Left lung (tissue), 14 donors: ENCODE measurements at places on chromosomes 2 and 18. TPM values are rescaled to one million over a fixed set of nuclear protein-coding genes. Genes with fewer than 3 reads are reported as not detected.

The BOD1L2 gene
- not detected for total RNA-seq

The NYAP2 gene
- total RNA-seq: 0.55 TPM

The RETREG2 gene
- 85.4 TPM for total RNA-seq

The GAD1 gene
- not detected for total RNA-seq

The G6PC2 gene
- not detected for total RNA-seq

The HYCC2 gene
- 24.2 TPM for total RNA-seq

The ZNG1B gene
- 25.4 TPM for total RNA-seq

The C2orf66 gene
- total RNA-seq: 0.16 TPM

The EML4 gene
- total RNA-seq: 77.5 TPM

The CRYBA2 gene
- not detected for total RNA-seq

The DNER gene
- 1.9 TPM for total RNA-seq

GRCh38 chr2:134195341-134195740 lies 58.5 kb upstream of the MGAT5 start:
- H3K27ac ChIP-seq: no peak overlapping the region
- H3K27me3 ChIP-seq: no peaks in the 10 kb centered on the region
- DNase-seq: no peak
- H3K36me3 ChIP-seq: no peaks in the 10 kb centered on the region
- no peaks in the 10 kb centered on the region for H3K4me1 ChIP-seq
- H3K4me3 ChIP-seq: no peak overlapping the region

GRCh38 chr2:174595116-174595809 lies 2.3 kb downstream of the WIPF1 start:
- H3K27ac ChIP-seq: peak overlapping the region; percentile 86
- no peaks in the 10 kb centered on the region for H3K4me1 ChIP-seq
- peak overlapping the region; percentile 40 for H3K4me3 ChIP-seq
- DNase-seq: no peak
- H3K27me3 ChIP-seq: no peaks in the 10 kb centered on the region

GRCh38 chr18:59059140-59059539 lies 80.5 kb upstream of the SEC11C start:
- H3K4me3 ChIP-seq: no peak overlapping the region
- H3K27ac ChIP-seq: no peak overlapping the region
- H3K27me3 ChIP-seq: no peaks in the 10 kb centered on the region
- H3K36me3 ChIP-seq: no peaks in the 10 kb centered on the region

GRCh38 chr2:80288576-80288975 lies 16.0 kb downstream of the LRRTM1 start:
- no peak for DNase-seq
- H3K27me3 ChIP-seq: no peaks in the 10 kb centered on the region
- H3K4me1 ChIP-seq: peaks cover 4% of the 10 kb centered on the region

GRCh38 chr2:18630941-18631340 lies 41.6 kb upstream of the NT5C1B start:
- no peaks in the 10 kb centered on the region for H3K36me3 ChIP-seq
- no peaks in the 10 kb centered on the region for H3K4me1 ChIP-seq
- no peak for DNase-seq
- no peaks in the 10 kb centered on the region for H3K27me3 ChIP-seq

- H3K36me3 ChIP-seq: peaks cover 34% of the 10 kb centered on the region
- no peak overlapping the region for H3K4me3 ChIP-seq
- DNase-seq: no peak
Measured at GRCh38 chr18:9860682-9861081, 25.1 kb upstream of the TXNDC2 start.

GRCh38 chr18:5571666-5572065 lies 27.9 kb upstream of the EPB41L3 start:
- H3K36me3 ChIP-seq: no peaks in the 10 kb centered on the region
- peaks cover 10% of the 10 kb centered on the region for H3K4me1 ChIP-seq
- H3K4me3 ChIP-seq: no peak overlapping the region

DNA sequence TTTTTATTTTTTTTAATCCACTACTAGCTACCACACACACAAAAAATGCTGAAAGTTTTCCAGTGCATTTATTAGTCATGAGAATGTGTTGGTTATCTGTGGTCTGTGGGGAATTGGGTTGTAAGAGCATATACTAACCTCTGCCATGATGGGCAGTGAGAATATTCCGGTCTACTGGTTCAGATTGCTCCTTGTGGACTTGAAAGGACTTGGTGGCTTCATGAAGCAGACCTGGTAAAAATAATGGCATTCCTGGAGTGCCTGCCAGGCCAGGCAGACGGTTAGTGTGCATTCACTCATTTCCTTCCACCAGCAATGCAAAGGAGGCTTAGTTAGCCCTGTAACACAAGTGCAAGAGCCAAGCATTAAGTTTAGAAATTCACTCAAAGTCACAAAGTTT lies 150.8 kb downstream of the THSD7B start:
- H3K4me1 ChIP-seq: no peaks in the 10 kb centered on the region
- no peaks in the 10 kb centered on the region for H3K36me3 ChIP-seq
- no peak for DNase-seq
- H3K27me3 ChIP-seq: no peaks in the 10 kb centered on the region
- no peak overlapping the region for H3K4me3 ChIP-seq

- H3K4me1 ChIP-seq: no peaks in the 10 kb centered on the region
- peak overlapping the region; percentile 54 for H3K4me3 ChIP-seq
- H3K27ac ChIP-seq: no peak overlapping the region
- no peaks in the 10 kb centered on the region for H3K36me3 ChIP-seq
- no peak for DNase-seq
Measured at GRCh38 chr2:68368654-68369336, 3.7 kb downstream of the PLEK start.

- no peak overlapping the region for H3K4me3 ChIP-seq
- no peaks in the 10 kb centered on the region for H3K27me3 ChIP-seq
- no peak overlapping the region for H3K27ac ChIP-seq
- H3K4me1 ChIP-seq: no peaks in the 10 kb centered on the region
Measured at GRCh38 chr18:51321696-51322095, 124.2 kb upstream of the MEX3C start.

DNA sequence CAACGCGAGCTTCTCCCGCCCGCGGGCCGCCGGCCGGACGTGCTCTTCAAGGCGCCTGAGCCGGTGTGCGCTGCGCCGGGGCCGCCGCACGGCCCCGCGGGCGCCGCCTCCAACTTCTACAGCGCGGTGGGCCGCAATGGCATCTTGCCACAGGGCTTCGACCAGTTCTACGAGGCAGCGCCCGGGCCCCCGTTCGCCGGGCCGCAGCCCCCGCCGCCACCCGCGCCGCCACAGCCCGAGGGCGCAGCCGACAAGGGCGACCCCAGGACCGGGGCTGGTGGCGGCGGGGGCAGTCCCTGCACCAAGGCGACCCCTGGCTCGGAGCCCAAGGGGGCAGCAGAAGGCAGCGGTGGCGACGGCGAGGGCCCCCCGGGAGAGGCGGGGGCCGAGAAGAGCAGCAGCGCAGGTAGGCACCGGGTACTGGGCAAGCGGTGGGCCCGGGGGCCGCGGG lies 676 bp downstream of the HOXD11 start:
- H3K4me3 ChIP-seq: no peak overlapping the region
- H3K27ac ChIP-seq: no peak overlapping the region
- no peaks in the 10 kb centered on the region for H3K36me3 ChIP-seq
- peaks cover 98% of the 10 kb centered on the region for H3K27me3 ChIP-seq

- H3K4me3 ChIP-seq: no peak overlapping the region
- no peaks in the 10 kb centered on the region for H3K4me1 ChIP-seq
- no peaks in the 10 kb centered on the region for H3K27me3 ChIP-seq
- no peaks in the 10 kb centered on the region for H3K36me3 ChIP-seq
- no peak overlapping the region for H3K27ac ChIP-seq
Measured at GRCh38 chr2:78817430-78817829, 208.1 kb upstream of the REG3G start.

GRCh38 chr18:9869715-9870430 lies 15.9 kb upstream of the TXNDC2 start:
- H3K4me3 ChIP-seq: no peak overlapping the region
- DNase-seq: no peak
- no peaks in the 10 kb centered on the region for H3K4me1 ChIP-seq
- H3K36me3 ChIP-seq: no peaks in the 10 kb centered on the region
- H3K27me3 ChIP-seq: no peaks in the 10 kb centered on the region

GRCh38 chr2:224930990-224931389 lies 111.3 kb downstream of the DOCK10 start:
- no peak overlapping the region for H3K4me3 ChIP-seq
- no peak for DNase-seq
- peaks cover 70% of the 10 kb centered on the region for H3K4me1 ChIP-seq
- H3K27ac ChIP-seq: peak overlapping the region; percentile 19
- no peaks in the 10 kb centered on the region for H3K27me3 ChIP-seq

DNA sequence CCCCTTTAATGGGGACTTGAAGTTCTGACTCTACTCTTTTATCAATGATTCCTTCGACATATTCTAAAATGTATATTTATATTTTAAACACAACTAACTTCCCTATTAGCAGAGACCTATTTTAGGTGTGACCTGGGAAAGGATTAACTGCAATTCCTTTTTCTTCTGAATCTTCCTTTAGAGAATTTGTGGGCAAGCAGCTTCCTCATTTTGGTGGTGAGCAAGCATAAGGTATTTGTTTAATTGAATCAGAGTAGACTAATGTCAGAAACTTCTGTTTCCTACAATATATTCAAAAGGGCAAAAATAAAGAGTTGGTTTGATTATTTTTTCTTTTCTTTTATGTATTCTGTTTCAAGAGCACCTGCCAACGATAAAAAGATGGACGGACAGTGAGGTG lies 237.0 kb downstream of the IKZF2 start:
- H3K36me3 ChIP-seq: no peaks in the 10 kb centered on the region
- H3K4me1 ChIP-seq: no peaks in the 10 kb centered on the region
- DNase-seq: no peak

DNA sequence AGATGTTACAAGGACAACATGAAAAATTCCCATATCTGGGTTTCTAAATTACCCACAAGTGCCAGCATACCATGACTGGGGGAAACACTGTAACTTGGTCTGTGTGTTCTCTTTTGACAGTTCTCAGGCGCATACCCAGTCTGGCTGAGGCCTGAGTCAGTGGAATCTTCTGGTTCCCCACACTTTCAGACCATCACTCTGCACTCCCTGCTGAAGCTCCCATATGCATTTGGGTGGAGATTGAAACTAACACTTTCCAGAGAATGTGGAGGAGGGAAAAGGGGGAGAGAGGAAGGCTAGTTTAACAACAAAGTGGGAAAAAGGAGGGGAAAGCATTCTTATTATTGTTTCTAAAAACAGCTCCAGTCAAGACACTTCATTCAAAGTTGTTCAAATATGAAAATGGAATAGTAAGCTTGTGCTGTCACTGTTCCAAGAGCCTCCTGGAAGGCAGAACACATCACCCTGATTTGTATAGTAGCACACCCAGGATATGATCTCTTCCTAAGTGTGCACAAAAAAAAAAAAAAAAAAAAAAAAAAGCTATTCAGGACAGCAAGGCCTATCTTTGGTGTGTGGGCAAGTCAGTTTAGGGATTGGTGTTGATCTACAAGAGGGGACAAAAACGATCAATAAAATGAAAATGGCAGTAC lies 48.1 kb upstream of the CTIF start:
- H3K27me3 ChIP-seq: no peaks in the 10 kb centered on the region
- no peak overlapping the region for H3K4me3 ChIP-seq
- peaks cover 3% of the 10 kb centered on the region for H3K4me1 ChIP-seq
- no peak for DNase-seq
- no peaks in the 10 kb centered on the region for H3K36me3 ChIP-seq
- H3K27ac ChIP-seq: no peak overlapping the region
